ENCODE measurements at places on chromosomes 1 and 21.

DNA sequence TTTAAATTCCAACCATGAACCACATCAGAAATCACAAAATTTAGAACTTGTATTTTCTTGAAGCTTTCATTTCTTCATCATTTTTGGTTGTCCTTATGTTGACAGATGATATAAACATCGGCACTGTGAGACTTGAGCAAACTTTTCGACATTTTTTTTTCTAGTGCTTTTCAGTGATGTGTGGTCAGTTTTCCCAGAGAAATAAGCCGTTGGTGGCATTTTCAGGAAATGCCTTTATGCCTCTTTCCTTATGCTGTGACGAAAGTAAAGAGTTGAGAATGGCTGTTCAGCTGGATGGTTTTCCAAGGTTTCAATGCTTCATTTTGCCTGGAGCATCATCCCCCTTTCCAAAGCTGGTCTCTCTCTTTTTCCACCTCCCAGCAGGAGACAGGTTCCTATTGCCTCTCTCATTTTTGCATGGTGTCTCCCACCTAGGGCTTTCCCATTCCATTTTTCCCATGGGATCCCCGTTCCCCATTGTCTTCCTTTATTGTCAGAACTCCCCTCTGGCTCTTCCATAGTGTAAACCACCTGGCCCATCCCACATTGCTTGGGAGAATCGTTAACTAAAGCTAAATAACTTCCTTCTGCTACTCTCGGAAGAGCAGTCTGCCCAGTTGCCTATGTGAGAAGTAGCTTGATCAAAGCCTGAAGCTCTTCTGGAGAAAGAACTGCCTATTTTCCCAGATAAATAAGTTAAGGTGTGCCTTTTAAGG, 61.4 kb upstream of the DYNLT5 start:
- DNase-seq, result no peak

GRCh38 chr21:41764558-41765419, 2.1 kb downstream of the RIPK4 start:
- peak; percentile 30 for DNase-seq

- no peak for DNase-seq
Observed at GRCh38 chr1:197024460-197024859, 42.6 kb downstream of the F13B start.

DNA sequence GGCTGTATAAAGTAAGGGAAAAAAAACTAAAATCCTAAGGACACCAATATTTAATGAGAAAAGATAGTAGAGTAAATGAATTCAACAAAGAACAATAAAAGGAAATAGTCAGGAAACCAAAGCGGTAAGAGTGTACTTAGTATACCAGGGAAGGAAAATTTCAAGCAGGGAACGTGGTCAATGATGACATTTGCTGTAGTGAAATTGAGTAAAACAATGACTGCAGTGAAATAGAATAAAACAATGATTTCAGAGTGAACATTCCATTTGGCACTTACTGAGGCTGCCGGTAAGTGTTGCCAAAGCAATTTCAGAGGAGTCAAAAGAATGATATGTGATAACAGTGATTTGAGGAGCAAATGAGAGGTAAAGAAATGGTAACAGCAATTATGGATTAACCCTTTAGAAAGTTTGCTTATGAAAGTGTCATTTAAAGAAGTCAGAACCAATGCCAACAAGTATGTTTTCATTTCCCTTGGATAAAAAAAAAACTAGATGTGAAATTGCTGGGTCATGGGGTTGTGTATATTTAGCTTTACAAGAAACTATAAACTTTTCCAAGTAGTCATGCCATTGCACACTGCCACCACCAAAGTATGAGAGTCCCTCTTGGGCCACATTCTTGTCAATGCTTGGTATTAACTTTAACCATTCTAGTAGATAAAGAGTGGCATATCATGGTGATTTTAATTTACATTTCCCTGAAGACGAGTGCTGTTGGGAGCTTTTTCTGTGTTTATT, 50.5 kb downstream of the VCAM1 start:
- no peak for DNase-seq

DNA sequence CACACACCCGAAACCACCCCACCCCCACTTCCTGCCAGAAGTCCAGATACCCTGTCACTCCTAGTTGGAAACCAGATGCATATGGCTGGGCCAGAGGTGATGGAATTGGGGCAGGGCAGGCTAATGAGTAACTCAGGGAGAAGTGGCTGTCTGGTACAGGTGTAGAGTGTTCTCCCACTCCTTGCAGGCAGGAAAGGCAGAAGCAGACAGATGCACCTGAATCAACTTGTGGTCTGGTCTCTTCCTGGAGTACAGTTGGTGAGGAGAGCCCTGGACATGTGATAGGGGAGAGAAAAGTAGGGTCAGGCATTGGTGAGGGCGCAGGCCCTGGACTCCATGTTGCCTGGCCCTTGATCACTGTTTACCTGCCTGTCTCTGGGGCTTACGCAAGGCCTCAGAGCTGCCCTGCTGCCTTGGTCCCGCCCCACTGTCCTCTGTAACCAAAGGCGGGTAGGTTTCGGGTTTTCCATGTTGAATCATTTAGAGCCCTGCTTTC, 2.5 kb downstream of the CGN start:
- no peak for DNase-seq

- DNase-seq, result no peak
Observed at GRCh38 chr21:29316029-29316742, 17.5 kb downstream of the BACH1 start.
